Colonic mucosa (tissue), 4 donors: ENCODE measurements at places on chromosomes 7 and 10. TPM values are rescaled to one million over a fixed set of nuclear protein-coding genes. Genes with fewer than 3 reads are reported as not detected.

DNA sequence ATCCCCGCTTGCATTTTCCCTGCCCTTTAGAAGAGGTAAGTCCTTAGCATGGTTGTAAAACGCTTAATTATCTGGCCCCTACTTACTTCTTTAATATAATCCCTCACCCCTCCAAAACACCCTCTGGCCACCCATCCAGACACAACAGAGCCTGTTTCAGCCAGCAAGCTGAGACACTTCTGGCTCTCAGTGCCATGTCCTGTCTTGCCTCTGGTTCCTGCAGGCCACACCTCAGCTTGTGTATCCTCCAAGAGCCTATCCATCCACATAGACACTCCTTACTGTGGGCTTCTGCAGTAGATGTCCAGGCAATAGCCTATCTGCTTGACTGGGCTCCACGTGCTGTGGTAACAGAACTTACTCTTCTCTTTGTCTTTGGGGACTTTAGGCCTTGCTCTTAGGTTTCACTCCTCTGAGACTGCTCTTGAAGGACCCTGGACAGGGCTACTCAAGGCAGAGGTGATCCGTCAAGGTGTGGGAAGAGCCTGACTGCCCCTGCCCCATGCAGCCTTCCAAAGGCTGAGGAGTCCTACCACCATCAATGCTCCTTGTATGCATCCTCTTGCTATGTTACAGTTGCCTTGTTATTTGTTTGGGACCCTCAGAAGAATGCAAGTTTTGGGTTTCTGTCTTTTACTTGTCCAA lies 149.9 kb downstream of the CHN2 start:
- no peak for DNase-seq

GRCh38 chr7:124246262-124246863 lies 213.5 kb upstream of the TMEM229A start:
- no peak for DNase-seq

LOXL4 gene
- 1.6 TPM for total RNA-seq

GRCh38 chr7:8177109-8177933 lies 84.6 kb downstream of the ICA1 start:
- DNase-seq: no peak

DNA sequence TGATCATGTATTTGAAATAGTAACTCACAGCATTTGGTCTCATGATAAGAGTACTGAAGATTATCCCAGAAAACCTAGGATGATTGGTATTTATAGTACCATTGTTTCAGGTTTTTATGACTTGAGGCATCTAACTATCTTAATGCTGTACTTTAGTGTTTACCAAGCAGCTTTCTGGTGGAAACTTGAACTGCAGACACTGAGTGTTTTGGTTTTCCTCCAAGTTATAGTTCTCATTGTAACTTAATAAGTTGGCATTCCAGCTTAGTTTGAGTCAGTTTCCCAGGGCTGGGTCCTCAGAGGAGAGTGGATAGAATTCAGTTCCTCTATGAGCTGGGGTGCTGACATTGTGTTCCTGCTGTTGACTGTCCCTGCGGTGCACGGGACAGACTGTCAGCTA lies 50.4 kb downstream of the SEC23IP start:
- no peak for DNase-seq

DNA sequence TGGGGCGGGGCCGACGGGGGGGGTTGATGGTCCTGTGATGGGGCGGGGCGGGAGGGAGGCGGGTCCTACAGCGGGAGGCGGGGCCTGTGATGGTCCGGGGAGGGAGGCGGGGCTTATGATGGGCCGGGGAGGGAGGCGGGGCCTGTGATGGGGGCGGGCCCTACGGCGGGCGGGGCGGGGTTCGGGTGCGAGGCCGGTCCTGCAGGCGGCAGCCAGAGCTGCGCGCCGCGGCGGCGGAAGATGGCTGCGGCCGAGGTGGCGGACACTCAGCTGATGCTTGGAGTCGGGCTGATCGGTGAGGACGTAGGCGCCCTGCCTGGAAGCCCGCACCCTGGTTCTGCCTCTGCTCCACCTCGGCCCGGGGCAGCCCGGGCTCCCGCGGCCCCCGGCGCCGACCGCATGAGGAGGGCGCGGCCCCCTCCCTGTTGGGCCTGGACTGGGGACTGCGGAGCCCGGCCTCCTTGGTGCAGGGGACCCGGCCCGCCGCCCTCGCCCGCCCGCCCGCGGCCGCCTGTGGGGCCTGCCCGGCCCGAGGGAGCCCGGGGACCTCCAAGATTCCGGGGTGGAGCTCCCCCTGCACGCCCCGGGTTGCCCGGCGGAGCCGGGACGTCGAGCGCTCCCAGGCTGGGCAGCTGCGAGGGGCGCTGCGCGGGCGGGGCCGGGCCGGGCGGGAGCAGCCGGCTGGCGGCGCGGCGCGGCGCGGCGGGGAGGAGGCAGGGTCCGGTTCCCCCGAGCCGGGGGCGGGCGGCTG lies at the start of gene DENND10:
Gene DENND10 (plus strand): TSS at position 211 of the 751 bp plus-strand sequence. CDS start 30 bp downstream, at position 241.
- DNase-seq: peak; percentile 86

- DNase-seq: no peak
Measured at GRCh38 chr7:142791502-142791901, 20.7 kb downstream of the PRSS2 start.

DNA sequence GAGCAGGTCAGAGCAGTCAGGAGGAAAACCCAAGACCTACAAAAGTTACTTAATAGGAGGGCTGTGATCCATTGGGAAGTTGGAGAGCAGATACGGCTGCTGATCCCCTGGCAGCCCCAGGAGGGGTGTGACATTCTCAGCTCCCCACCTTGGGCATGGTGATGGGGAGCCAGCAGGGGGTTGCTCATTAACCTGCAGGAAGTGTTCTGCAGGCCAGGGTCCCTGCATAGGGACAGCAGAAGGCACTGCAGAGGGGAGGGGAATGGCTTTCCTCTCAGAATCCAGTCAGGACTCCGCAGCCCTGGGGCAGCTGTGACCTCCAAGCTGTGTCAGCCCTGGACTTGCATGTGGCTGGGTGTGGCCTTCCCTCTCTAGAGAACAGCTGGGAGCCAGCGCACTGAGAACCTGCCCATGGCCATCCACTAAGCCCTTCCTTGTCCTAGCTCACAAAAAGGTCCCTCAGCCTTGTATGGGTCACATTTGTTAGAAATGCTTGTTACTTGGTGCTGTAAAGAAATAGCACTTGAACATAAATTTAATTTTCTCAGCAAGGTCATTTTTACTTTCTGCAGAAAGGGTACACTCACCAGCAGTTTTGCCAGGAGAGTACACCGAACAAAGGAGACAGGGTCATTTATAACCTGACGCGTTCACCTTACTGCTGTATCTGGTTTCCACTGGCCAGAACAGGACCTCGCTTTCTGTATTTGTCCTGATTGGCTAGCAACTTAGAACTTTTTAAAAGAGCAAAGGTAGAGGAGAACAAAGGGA lies 169.6 kb downstream of the COBL start:
- no peak for DNase-seq

GPR158 gene
- total RNA-seq: 0.16 TPM

HHEX gene
- 7.1 TPM for total RNA-seq

GRCh38 chr10:69104994-69105790 lies 17.3 kb downstream of the SRGN start:
- DNase-seq: no peak

DNA sequence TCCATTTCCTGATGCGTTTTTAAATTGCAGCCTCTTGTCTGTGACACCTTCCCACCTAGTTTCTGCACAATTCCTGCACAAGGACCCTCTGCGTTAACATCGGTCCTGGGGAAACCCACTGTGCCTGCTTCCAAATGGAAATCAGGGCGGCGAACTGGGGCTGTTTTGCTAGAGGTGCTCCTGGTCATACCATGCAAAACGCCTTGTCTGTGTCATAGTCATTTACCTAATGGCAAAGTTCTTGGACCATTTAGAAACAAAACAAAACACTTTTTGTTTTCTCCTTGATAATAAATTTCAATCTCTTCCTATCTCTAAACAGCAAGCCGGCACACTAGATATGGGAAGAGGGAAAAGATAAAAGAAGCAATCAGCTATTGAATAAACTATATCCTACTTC lies 206.9 kb upstream of the KLF14 start:
- no peak for DNase-seq

DNA sequence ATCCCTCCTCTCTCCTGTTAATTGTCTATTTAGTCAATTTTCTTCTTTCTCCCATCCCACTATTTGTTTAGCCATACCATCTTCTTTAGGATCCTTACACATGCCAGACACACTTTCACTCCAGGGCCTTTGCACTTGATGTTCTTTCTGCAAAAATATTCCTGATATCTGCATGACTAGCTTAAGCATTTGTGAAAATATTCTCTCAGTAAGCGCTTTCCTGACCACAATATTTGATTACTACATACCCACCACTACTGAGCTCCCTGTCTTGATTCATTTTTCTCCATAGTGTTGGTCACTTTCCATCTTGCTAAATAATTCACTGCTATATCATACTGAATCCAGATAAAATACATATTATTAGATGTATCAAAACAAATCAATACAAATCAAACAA lies 75.1 kb downstream of the SEMA3D start:
- no peak for DNase-seq

ZNF239 gene
- total RNA-seq: 1.2 TPM

DNA sequence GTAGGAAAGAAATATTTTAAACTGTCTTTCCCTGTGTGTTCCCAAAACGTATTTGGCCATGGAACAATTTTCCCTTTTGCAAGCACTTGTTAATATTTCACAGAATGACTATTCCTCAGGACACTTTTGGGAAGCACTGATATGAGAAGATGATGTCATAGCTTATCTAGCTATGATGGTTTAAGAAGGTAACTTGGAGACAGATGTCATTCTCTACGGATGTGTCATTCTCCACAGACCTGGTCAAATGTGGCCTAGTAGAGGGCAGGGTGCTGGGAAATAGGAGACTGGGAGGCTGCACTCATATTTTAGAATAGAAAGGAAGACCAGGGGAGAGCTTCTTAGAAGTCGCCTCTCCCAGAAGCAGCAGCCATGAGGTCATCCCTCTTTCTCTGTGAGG lies 220.7 kb upstream of the GLI3 start:
- no peak for DNase-seq

DNA sequence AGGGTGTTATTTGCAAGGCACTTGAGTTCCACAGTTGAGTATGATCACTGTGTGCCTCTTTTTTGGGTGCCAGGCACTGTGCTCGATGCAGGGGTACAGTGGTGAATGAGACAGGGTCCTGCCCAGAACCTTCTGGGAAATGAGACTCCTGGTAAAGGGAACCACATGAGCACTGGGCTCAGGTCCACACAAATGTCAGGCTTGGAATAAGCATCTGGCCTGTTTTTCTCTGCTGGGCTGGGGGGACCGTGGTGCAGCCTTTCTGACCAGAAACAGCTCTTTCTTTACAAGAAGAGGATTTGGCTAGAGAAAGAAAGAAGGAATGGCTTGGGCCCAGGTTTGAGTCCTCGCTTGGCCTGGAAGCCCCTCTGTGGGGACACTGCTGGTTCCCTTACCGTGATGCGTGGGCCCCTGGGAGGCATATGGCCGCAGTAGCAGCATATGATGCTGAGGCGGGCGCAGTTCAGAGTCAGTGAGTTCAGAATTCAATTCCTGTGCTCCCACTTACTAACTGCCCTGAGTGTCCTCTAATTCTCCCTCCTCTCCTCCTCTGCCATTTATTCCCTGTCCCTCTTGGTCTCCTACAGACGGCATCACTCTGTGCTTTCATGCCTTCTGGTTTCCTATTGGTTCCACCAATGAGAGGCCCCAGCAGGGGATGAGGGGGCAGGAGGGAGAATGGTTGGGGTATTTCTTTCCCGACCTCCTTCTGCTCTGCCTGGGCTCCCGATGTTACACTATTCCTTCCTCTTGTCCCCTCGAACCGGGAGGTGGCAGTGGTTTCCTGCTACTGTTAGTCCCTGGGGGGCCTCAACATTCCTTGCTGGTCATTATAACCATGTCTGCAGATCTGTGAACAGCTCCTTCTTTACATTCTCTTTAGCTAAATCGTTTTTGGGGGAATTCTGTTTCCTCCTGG lies 9.6 kb upstream of the KCP start:
- no peak for DNase-seq

DNA sequence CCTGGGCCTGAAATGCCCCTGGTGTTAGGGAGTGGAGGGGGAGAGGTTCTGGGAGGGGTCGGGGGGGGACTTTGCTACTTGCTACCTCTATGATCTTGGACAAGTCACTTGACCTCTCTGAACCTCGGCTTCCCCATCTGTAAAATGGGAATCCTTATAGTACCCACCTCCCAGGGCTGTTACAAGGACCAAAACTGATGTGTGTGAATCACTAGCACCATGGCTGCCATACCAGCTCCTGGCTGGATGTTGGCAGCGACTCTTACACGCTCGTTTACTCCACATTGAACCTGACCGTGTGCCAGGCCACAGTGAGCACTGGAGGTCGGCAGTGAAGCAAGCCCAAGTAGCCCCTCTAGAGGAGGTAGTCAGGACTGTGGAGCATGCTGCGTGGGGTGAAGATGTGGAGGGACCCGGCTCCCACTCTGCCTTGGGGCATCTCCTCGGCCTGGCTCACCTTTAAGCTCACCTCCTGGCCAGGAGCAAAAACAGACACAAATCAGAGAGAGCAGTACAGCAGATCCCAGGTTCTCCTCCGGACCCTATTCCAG lies 28.9 kb downstream of the PPIF start:
- DNase-seq: peak; percentile 13

DNA sequence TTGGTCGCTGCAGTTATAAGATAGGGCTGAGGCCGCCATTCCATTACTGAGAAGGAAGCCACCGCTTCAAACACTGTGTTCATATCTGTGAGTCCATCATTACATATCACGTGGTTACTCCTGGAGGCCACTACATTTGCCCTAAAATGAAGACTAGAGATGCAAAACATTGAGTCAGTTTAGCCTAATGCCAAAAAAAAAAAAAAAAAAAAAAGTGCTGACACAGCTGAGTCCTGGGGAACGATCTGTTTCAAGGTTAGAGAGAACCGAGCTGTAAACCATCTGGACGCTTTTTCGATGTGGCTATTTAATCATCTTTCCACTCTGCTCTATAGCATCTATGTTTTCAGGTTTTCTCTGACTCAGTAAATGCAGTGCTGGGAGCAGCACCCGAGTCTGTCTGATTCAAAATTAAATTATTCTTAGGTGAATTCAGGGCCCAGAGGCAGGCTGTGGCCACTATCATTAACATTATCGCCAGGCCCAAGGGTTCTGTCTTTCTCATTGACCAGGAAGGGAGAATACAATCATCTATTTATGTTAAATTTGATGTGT lies 449.1 kb downstream of the PAXIP1 start:
- no peak for DNase-seq

DNA sequence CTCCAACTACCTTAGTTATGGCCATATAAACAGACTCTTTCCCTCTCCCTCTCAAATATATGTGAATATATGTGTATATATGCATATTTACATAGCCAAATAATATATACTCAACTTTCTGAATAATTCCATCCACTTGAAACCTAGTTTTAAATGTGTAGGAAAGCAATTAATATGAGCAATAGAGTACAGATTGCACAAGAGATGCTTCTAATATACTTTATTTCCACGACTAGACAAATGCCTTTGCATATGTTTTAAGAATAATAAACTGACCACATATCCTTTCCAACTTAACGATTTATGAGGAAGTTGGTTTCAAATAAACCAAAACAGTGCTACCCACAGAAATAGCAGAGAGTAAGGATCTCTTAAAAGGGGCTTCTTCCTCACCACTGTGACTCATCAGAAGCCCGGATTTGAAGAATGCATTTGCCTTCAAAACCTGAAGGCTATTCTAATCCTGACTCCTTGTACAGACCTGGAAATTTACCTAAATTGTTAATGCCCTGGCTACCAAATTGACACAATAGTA lies 266.3 kb downstream of the AHR start:
- no peak for DNase-seq
